NCI-H526 treated with DMSO at 0.1 percent for 48 hours (cell line): ENCODE measurements at places on chromosomes 4 and X.

GRCh38 chr4:140861359-140862176, 105.4 kb upstream of the TBC1D9 start:
- peak; percentile 66 for DNase-seq

- DNase-seq: no peak
These were observed 355.1 kb upstream of the PABPC5 start for GRCh38 chrX:91079342-91080114.

- peak; percentile 42 for DNase-seq
These were observed 415.0 kb downstream of the CCSER1 start for GRCh38 chr4:90542216-90542615.

DNA sequence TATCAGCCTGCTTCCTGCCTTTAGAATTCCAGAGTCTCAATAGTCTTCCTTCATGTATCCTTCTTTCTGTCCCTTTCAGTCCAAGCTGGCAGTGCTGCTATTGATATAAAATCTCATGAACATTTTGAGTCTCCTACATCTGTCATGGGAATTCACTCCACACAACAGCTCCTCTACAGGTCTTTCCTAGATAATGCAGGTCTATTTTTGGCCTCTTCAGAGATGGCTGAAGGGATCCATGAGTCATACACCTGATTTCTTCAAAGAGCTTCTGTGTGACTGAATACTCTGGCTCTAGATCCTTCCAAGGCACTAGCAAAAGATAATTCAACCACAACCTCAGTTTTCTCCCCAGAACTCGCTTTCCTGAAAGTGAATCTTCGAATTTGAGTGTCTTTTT, 115.4 kb downstream of the STPG2 start:
- no peak for DNase-seq

DNA sequence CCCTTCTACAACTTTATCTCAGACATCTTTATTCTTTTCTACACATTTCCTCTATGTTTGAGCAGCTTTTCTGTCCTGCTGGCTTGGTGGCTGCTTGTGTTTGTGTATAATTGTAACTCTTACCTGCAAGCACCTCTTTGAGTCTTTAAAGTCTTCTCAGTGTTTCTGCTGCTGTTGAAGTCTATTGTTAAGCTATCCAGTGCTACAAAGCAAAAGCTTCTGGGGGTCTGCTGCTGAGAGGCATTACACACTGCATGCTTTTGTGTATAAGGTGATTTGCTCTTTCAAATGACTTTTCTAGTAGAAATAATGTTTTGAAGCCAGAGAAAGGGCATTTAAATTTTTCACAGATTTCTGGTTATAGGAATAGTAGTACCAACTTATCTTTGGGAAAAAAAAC, 241.8 kb downstream of the DTHD1 start:
- DNase-seq: no peak

DNA sequence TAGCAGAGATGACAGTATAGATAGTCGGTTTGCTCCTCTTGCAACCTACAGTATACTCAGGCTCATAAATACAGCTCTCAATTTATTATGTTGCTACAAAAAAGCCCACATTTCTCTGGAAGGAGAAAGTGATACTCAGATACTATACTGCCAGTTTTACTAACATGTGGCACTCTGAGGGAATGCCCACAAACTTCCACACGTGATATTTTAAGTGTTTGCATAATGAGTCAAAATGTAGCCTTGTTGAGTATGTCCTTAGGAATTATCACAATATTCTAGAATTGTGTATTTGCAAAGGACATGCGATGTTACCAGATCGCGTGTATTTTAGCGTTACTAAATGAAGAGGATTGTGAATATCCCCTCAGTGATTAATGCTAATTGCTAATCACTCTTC, 929.1 kb downstream of the STIM2 start:
- no peak for DNase-seq

GRCh38 chr4:87086143-87086805, 134.1 kb downstream of the KLHL8 start:
- DNase-seq: no peak

GRCh38 chr4:167595898-167596297, 361.6 kb upstream of the SPOCK3 start:
- no peak for DNase-seq

DNA sequence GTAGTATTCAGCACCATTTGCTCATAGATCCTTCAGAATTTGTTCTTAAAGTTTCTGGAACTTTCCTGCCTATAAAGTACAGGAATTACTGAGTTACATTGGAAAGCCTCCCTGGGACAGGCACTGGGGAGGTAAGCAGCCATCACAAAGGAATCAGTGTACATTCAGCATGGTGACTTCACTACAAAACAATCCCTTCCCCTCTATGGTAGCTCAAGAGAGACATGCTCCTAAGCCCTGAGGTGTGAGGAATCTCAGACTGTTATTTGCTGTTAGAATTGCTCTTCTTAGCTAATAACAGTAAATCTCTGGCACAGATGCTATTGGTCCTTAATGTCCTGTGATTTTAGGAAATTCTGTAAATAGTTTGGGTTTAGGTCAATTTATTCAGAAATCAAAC, 1898.0 kb upstream of the PCDH7 start:
- no peak for DNase-seq

DNA sequence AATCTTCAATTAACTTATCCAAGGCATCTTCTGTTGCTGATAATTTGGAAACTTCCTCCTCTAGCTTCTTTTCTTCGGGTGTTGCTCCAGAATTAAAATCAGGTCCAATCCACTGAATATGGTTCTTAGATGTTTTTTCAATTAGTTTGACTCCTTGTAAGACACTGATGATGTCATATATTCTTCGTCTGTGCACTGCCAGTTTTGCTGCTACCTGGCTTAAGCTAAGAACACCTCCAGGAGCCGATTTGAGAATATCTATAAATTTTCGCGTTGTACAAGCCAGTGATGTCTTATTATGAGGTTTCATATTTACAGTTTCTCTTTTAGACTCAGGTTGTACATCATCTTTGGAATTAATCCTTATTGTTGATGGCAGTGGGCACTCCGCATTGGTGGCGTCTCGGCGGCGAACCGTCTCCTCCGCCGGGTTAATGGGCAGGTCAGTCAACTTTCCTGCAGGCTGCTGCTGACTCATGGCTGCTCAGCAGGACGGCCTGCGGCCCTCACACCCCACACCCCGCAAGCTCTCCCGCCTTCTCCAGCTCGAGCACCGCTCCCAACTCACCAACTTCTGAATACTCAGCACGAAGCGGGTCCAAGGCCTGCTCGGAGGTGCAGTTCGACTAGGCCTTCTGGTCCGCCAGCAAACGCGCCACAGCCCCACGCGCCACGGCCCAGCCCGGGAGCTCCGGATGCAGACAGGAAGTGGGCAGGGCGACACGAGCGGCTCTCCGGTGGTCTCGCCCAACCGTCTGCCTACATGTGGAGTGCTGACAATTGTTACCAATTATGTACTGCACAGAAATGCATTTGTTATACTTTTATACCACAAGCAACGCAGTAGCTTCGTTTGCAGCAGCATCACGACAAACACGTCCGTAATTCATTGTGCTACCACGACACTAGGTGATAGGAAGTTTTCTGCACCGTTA, 49.2 kb upstream of the FHL1 start:
- DNase-seq: no peak

DNA sequence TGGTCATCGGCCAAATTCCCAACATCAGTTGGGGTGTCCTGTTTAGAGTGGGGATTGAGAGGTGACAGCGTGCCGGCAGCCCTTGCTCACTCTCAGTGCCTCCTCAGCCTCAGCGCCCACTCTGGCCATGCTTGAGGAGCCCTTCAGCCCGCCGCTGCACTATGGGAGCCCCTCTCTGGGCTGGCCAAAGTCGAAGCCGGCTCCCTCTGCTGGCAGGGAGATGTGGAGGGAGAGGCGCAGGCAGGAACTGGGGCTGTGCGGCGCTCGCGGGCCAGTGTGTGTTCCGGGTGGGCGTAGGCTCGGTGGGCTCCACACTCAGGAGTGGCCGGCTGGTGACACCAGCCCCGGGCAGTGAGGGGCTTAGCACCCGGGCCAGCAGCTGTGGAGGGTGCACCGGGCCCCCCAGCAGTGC, 7.1 kb upstream of the CENPU start:
- no peak for DNase-seq

DNA sequence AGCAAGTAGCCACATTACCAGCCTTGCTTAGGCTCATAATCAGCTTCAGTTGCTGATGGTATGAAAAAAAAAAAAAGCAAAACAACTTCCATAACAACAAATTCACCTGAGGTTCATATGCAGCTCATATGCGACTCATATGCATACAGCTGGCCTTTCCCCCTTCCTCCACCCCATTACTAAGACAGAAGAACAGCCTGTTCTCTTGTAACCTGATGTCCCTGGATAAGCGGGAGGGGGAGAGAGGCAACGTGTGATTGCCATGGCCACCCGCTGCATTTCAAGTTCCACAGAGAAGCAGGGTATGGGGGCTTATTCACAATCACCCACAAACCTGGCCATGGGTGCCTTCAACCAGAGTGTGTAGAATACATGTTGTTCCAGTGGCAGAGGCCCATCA, 95.1 kb upstream of the DGKK start:
- DNase-seq: peak; percentile 81

- DNase-seq: no peak
These were observed 33.5 kb upstream of the ASMTL start for GRCh38 chrX:1486177-1486576.

GRCh38 chr4:77652237-77652897, 46.7 kb downstream of the CXCL13 start:
- DNase-seq: no peak

GRCh38 chrX:148049441-148049840, 68.3 kb downstream of the FMR1NB start:
- peak; percentile 0 for DNase-seq

DNA sequence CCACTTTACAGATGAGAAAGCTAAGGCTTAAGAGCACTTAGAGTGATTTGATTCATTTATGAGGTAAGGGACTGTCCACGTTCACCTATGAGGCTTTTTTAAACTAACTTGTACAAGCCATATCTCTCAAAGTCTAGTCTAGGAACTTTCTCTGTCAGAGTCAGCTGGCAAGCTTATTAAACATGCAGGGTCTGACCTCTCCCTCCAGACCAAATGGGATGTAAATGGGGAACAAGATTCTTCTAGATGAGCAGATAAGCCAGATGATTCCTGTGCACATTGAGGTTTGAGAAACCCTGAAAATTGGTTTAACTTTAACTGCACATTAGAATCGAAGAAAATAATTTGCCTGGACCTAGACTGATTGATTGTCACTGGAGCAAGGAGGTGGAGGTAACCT, 160.0 kb upstream of the SPRY1 start:
- no peak for DNase-seq

- DNase-seq: no peak
These were observed 84.8 kb downstream of the ANOS1 start for GRCh38 chrX:8647176-8647575.

- no peak for DNase-seq
These were observed 182.1 kb upstream of the TET2 start for GRCh38 chr4:104964410-104965175.

DNA sequence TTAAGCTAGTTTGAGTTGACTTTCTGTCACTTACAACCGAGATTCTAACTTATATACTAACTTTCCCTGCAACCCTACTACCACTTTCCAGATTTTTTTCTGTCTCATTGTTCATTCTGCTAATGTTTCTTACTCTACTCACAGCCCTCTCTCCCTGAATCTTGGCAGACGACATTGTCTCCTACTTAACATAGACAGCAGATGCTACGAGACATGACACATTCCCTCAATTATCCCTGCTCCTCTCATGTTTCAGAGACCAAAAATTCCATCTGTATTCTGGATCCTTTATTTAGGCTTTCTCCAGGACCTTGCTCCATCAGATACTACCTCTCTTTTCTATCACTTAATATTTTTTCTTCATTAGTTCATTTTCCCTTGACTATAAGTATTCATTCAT, 379.1 kb upstream of the TEX13C start:
- DNase-seq: no peak

- no peak for DNase-seq
These were observed 1.2 kb downstream of the PROM1 start for GRCh38 chr4:16082426-16083240.

GRCh38 chrX:133646719-133647116, 231.4 kb upstream of the GPC4 start:
- no peak for DNase-seq

GRCh38 chrX:26409636-26410035, 193.7 kb downstream of the MAGEB5 start:
- DNase-seq: no peak

- no peak for DNase-seq
These were observed 275.4 kb downstream of the FAT4 start for GRCh38 chr4:125590158-125590557.

- no peak for DNase-seq
These were observed 376.7 kb upstream of the DIPK2B start for GRCh38 chrX:45577361-45577760.

- DNase-seq: no peak
These were observed 56.3 kb downstream of the ZAR1 start for GRCh38 chr4:48546336-48546735.

DNA sequence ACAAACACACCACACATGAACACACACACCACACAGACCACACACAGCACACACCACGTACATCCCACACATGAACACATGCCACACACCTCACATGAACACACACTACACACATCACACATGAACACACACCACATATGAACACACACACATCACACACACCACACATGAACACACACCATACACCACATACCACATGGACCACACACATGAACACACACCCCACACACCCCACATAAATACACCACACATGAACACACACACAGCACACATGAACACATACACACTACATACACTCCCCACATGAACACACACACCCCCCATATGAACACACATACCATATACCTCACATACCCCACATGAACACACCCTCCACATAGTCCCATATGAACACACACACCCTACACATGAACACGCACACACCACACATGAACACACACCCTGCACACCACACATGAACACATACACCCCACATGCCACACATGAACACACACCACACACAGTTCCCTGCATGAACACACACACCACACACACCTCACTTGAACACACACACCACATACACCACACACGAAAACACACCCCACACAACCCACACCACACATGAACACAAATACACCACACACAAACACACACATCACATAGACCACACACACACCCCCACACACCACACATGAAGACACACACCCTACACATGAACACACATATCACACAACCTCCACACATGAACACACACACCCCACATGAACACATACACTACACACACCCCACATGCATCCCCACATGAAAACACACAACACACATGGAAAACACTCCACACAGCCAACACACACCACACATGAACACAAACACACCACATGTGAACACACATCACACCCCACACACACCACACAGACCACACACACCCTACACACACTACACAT, 18.3 kb downstream of the PNMA6E start:
- DNase-seq: no peak

GRCh38 chr4:8016527-8016926, 76.9 kb upstream of the AFAP1 start:
- DNase-seq: no peak

DNA sequence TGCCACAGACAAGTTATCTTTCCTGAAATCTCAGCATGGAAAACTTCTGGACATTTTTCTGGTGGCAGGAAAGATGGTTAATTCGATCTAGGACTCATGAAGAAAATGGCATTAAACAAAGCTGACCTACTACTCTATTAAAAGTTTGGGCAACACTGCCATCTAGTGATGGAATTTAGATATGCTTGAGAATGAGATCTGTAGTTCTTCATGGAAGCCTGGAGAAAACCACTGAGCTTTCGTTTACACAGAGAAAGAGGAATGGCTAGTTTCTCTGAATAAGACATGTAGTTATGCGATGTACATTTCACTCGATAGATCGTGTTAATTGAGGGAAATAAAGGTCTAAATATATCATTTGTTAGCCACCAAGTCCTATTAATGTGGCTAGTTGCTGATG, 51.7 kb upstream of the CHRDL1 start:
- peak; percentile 63 for DNase-seq

- no peak for DNase-seq
These were observed 95.3 kb upstream of the EGFL6 start for GRCh38 chrX:13474164-13474516.

- no peak for DNase-seq
These were observed 13.9 kb downstream of the FTSJ1 start for GRCh38 chrX:48489892-48490291.
